Stimulated activated naive CD4-positive, alpha-beta T cell (primary cell): ENCODE measurements at places on chromosomes 12 and 14.

DNA sequence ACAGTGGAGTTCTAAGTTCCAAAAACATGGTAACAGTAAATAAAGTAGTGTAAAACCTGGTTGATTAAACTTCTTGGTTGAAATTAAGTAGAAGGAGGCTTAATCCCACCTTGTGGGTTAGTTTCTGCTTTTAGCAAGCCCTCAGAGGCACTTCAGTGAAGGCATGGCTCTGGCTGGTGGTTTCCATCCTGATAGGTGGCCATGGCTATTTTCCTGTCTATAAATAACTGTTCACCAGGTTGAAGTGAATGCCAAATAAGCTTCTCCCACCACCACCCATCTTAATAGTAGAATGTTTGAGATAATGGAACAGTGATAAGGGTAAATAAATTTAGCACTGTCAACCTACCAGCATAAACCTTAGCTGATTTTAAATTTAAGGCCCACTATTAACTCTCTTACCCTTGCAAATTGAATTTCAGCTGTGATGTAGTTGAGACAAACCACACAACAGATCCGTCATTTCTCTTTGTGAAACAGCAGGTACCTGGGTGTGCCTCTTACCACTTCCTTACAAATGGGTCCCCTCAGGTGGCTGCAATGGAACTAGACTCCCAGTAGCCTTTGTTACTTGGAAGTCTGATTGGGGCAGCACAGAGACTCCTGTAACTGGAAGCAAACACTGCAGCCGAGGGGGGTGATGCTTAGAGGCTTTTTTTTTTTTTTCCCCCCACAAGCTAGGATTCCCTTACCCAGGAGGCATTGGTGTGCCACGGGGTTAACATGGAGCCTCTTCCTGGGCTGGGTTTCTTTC is 41.4 kb downstream of the DAAM1 start:
- DNase-seq, result no peak

- DNase-seq, result no peak
Measured at GRCh38 chr12:47977046-47977771, 13.8 kb downstream of the TMEM106C start.

DNA sequence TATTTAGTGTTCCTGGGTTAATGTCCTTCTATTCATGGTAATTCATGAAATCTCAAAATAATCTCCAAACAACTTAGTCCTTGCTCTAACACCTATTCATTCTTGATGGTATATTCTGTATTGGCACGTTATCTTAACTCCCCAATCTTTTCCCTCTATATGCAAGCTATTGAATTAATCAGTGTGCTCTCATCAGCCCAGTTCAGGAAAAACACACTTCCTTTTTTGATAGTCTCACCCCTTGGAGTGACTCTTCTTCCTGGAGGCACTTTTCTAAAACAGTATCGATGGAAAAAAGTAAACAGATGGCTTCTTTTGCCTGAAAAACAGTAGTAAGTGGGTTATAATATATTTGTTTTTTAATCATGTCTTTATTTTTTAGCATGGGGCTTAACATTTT is 28.6 kb downstream of the TULP3 start:
- DNase-seq, result no peak

DNA sequence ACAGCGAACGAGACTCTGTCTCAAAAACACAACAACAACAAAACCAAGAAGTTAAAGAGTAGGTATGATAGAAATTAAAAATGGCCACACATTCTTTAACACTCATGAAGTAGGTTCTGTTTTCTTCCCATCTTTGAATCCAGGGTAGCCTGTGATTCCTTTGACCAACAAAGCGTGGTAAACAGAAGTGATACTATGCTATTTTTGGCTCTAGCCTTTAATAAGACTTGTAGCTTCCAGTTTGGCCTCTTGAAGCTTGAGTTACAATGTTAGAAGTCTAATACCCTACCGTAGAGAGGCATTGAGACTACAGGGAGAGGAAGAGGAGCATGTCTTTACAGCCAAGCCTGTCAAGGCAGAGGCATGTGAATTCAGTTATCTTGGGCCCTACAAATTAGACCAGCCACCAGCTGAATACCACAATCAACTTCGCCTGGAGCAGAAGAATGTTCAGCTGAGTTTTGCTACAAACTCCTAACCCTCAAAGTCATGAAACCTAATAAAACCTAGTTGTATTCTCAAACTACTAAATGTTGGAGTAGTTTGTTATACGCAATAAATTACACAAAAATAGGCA is 4.9 kb upstream of the NEMF start:
- DNase-seq, result no peak

- no peak for DNase-seq
Measured at GRCh38 chr12:64124511-64125197, 97.4 kb downstream of the KICS2 start.
